ENCODE measurements at places on chromosomes 16 and 17.
A peak's percentile ranks its signal among the peaks of the same experiment; 100 is the strongest.

DNA sequence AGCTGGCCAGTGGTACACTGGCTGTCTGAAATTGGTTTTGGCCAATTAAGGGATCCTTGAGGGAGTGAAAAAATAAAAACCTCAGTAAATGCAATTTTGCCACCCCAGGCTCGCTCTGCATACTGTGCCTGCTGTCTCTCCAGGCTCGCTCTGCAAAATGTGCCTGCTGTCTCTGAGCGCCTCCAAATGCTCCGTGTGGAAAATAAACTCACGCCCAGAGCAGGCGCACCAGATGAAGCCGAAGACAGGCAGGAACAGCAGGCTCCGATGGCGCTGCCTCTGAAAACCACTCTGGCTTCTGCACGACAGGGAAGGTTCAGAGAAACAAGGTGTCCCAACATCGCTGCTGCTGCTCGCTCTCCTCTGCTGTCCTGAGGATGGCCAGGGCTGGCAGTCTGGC is 29.1 kb downstream of the SNN start:
- H3K36me3 ChIP-seq = peaks cover 37% of the 10 kb centered on the region
- peaks cover 5% of the 10 kb centered on the region for H3K4me1 ChIP-seq

DNA sequence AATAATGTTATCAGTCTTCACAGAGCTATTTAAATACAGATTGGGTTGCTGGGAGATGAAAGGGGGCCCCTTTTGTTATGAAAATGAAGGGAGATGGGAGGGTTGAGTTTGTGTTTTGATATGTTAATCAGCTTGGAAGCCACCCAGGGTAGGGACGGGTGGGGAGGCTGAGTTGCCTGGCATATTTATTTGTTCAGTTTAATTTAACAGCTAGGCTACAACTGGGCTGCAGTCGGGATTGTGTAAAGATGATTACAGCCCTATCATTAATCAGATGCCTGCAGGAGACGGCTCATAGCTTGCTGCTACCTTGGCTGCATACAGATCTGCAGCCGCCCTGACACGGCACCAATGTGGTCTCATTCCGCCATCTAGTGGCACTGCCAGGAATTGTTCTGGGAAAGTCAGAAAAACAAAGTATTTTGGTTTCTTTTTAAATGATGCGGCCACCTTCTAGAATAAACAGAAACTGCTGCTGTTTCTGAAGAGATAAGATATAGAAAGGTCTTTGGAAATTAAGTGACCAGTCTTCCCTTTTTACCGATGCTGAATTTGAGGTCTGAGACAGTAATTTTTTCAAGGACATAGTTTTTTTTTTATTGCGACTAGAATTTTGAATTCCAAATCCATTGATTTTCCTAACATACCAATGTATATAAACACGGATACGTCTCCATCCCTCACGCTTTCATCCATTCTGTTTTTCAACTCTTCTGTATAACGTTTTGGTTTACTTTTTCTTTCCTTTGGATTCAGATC is 458.0 kb upstream of the ASIC2 start:
- no peak for DNase-seq
- no peak overlapping the region for H3K27ac ChIP-seq
- H3K27me3 ChIP-seq = peaks cover 7% of the 10 kb centered on the region
- H3K4me1 ChIP-seq = peaks cover 9% of the 10 kb centered on the region

- H3K4me1 ChIP-seq = no peaks in the 10 kb centered on the region
- H3K27ac ChIP-seq = no peak overlapping the region
- no peaks in the 10 kb centered on the region for H3K36me3 ChIP-seq
- H3K4me3 ChIP-seq = no peak overlapping the region
- DNase-seq = no peak
- no peaks in the 10 kb centered on the region for H3K27me3 ChIP-seq
These were observed 415.1 kb downstream of the NPIPA8 start for GRCh38 chr16:17921357-17921978.

GRCh38 chr17:59851439-59852375 is 41.0 kb downstream of the TUBD1 start:
- peaks cover 79% of the 10 kb centered on the region for H3K4me1 ChIP-seq
- DNase-seq = no peak
- H3K36me3 ChIP-seq = no peaks in the 10 kb centered on the region
- peak overlapping the region; percentile 91 for H3K27ac ChIP-seq
- H3K27me3 ChIP-seq = no peaks in the 10 kb centered on the region
- peak overlapping the region; percentile 1 for H3K4me3 ChIP-seq

GRCh38 chr17:28737770-28738679 is 5.8 kb upstream of the TRAF4 start:
- H3K27me3 ChIP-seq = no peaks in the 10 kb centered on the region
- peaks cover 13% of the 10 kb centered on the region for H3K4me1 ChIP-seq
- no peak overlapping the region for H3K27ac ChIP-seq
- DNase-seq = no peak
- no peak overlapping the region for H3K4me3 ChIP-seq
